SK-MEL-5 (cell line): ENCODE measurements at places on chromosomes 5 and 9.

GRCh38 chr5:176535101-176535663 lies 2.0 kb downstream of the RNF44 start:
- no peak for DNase-seq

- DNase-seq = no peak
Observed at GRCh38 chr5:77355751-77356150, 136.4 kb downstream of the WDR41 start.

- DNase-seq = peak; percentile 98
Observed at GRCh38 chr9:38380872-38381534, 11.5 kb upstream of the ALDH1B1 start.

DNA sequence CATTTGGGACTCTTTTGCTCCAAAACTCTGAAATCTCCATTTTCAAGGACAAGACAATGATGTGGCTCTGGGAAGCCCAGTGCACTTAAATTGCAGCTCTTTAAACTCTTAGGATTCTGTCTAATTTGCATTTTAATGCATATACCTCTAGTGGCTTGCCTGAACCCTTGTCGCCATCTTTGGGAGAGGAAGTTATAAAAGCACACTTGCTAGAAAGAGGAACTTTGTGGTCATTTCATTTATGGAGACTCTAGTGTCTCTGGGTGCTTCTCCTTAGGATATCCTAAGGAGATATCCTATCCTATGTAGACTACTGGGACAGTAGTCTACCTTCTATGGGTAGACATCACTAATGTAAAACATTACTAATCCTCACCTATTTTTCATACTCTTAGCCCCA lies 77.3 kb upstream of the SLC1A3 start:
- no peak for DNase-seq

GRCh38 chr5:140213370-140213983 lies 38.5 kb downstream of the CYSTM1 start:
- no peak for DNase-seq

- peak; percentile 31 for DNase-seq
Observed at GRCh38 chr5:41968153-41968723, 43.2 kb downstream of the FBXO4 start.

- DNase-seq = no peak
Observed at GRCh38 chr5:157563373-157563928, 12.1 kb downstream of the ADAM19 start.

GRCh38 chr9:97405551-97405950 lies 6.3 kb upstream of the TDRD7 start:
- no peak for DNase-seq

DNA sequence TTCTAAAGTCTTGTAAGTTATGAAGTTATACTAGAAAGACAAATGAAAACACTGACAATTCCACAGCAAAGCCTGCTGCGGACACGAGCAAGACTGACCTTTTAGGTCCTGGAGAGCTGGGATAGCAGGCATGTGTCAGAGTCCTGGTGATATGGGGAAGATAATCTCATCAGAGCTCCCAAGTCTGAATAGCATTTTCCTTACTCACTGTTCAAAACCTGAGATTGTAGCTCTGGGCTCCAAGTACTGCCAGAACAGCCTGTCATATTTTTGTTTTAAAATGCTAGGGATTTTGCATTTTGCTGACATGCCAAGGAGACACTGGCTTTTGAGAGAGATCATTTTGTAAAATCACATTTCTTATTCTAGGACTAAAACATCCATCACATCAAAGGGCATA lies 90.1 kb downstream of the DRD1 start:
- no peak for DNase-seq

- DNase-seq = peak; percentile 2
Observed at GRCh38 chr5:58794875-58795274, 212.0 kb downstream of the RAB3C start.

DNA sequence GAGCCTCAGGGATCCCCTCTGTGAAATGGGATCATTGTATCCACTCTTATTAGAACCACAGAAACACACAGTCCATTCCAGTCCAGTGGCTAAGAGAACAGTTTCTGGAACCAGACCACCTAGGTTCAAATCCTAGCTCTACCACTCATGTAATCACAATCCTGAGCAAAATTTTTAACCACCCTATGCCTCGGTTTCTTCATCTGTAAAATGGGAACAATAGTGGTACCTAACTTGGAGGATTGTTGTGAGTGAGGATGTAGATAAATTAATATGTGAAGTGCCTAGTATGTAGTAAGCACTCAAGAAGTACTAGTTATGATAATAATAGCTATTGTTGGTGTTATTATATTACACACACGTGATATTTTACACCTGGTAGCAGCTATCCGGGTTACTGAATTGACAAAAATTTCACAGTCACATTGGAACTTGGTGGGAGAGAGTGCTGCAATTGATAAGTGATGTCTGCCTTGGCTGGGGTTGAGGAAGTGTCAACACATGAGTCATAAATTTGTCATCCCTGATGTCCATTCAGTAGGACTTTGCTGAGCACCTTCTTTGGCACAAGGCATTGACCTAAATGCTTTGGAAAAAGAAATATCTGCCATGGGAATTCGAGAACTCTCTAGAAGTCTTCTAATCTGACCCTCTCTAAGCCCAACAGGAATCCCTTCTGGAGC lies 68.4 kb downstream of the COL27A1 start:
- no peak for DNase-seq

- DNase-seq = no peak
Observed at GRCh38 chr5:568061-568781, 43.9 kb upstream of the CEP72 start.

DNA sequence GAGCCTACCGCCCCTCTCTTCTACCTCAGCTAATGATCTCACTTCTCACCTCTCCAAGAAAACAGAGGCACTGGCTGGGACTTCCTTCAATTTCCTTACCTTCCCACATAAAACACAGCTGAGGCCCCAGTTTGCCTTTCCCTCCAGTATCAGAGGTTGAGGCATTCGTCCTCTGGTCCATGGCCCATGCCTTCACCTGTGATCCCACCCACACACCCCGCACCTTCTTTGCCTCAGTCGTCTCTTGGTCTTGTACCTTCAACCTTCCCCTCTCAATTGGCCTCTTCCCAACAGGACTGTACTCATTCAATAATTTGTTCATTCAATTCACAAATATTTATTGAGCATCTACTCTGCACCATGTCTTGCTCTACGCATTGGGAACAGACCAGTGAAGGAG lies 11.0 kb upstream of the NSD1 start:
- no peak for DNase-seq

GRCh38 chr9:98367371-98367900 lies 112.0 kb upstream of the TBC1D2 start:
- DNase-seq = no peak

DNA sequence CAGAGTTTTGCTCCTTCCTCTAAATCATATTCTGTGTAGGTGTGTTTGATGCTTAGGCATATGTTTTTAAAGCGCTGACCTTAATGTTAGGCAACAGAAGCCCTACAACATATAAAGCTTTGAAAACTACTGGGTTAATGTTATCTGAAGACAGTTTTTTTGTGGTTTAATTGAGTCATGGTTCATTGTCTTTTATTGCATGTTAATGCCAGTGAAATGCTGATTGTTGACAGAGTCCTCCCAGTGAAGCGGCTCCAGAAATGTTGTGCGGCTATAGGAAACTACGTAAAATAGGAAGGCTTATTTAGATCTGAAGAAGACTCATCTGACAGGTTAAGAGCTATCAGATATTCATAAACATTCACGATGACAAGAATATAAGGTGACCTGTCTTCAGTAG lies 424.6 kb downstream of the CCDC171 start:
- no peak for DNase-seq

DNA sequence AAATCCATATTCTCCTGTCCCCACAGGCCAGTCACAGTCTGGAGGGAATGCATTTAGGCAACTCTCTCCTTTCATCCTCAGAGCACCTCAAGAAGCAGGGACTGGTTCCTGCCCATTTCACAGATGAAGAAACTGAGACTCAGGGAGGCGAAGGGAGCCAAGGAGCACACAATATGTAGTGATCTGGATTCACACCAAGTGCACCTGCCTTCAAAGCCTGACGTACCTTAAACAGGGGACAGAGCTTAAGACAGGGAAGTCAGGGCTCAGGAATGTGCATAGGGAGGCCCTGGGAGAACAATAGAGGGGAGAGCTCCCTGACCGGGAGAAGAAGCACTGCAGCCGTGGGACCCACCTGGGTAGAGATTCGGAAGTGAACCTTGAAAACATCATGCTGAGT lies 83.0 kb downstream of the GABBR2 start:
- DNase-seq = no peak

GRCh38 chr5:152987131-152987530 lies 503.3 kb upstream of the GRIA1 start:
- DNase-seq = no peak
